ENCODE measurements at places on chromosomes 12 and 14. TPM values are rescaled to one million over a fixed set of nuclear protein-coding genes. Genes with fewer than 3 reads are reported as not detected.
A peak's percentile ranks its signal among the peaks of the same experiment; 100 is the strongest.

Gene SRRM4
- total RNA-seq = not detected

Gene SDR9C7
- total RNA-seq = not detected

DNA sequence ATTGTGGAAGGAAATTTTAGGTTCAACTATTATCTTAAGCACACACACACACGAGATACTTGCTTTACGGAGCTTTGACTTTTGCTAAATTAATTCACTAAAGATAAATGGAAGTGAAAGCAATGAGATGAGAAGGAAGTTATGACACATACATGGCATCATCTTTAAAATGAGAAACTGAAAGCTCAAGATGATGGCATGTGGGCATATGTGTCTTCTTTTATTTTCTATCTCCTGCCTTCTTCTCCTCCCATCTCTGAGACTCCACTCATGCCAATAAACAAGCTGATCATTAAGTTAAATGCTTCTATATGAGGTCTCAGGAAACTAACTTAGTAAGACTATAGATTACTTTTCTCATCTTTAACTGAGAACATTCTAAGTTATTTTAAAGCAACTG, 216.7 kb downstream of the MED13L start:
- peak; percentile 16 for DNase-seq

- peak; percentile 45 for DNase-seq
These were observed 57.6 kb downstream of the BRMS1L start for GRCh38 chr14:35883677-35884293.

DNA sequence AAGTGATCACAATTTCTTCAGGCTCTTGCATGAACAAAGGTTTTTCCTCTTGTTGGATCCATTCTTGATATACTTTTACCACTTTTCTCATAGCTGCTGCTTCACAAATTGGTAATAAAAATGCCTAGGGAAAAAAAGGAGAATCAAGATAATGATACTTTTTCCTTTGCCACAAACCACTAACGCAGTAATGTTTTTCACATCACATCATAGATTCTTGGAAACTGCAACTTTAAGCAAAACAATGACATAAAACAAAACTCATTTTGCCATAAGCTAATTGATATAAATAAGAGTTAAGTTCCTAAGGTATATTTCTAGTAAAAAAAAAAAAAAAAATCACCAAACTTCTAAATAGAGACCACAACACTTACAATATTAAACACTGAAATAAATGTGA, 66.7 kb downstream of the RALGAPA1 start:
- no peak for DNase-seq

- no peak for DNase-seq
These were observed 184.5 kb downstream of the NUBPL start for GRCh38 chr14:31745741-31746140.

GRCh38 chr12:116138364-116138763, 139.1 kb downstream of the MED13L start:
- DNase-seq = no peak

- DNase-seq = no peak
These were observed 20.0 kb downstream of the NFKBIA start for GRCh38 chr14:35384455-35385041.

DNA sequence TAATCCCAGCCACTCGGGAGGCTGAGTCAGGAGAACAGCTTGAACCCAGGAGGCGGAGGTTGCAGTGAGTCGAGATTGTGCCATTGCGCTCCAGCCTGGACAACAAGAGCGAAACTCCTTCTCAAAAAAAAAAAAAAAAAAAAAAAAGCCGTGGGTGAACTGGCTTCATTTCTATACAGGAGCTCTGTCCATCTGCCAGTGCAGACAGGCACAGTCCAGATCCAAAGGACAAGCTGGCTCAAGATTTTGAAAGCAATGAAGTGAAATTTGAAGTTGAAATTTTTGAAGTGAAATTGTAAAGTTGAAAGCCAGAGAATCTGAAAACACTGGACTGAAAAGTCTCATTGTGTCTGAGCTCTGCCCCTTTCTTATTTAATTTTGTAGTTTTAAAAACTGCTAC, 134.7 kb downstream of the CALM1 start:
- DNase-seq = no peak

All from activated CD4-positive, alpha-beta T cell treated with anti-CD3 and anti-CD28 coated beads, Interleukin-2, amount 10 ng/mL, durations not matched to agents 7 days and 5 days (primary cell).